Activated T-cell treated with anti-CD3 and anti-CD28 coated beads, Interleukin-2, amount 50 U/mL, for 24 hours (primary cell): ENCODE measurements at places on chromosomes 7 and 10.

DNA sequence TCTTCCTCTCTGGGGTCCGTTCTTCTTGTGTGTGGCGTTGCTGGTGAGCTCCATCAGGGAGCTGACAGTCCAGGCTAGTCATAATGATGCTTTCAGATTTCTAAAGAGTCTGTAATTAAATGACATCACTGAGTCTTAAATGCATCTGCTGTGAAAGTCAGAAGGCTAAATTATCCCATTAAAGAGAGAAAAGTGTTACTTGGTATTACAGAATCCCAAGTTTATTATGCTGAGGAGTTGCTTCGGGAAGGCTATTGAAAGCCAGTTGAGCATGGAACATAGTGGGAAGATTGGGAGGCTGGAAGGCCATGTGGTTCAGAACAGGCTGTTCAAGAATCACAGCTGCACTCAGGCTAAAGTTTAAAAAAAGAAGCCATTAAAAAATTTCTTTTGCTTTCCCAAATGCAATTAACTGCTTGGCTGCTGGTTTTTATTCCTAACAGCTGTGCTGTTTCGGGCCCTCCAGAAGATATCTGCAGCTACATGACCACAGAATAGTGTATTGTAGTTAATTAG is 342.6 kb upstream of the LRGUK start:
- no peak for DNase-seq

- no peak for DNase-seq
Observed at GRCh38 chr7:32586291-32587221, 91.3 kb downstream of the AVL9 start.

DNA sequence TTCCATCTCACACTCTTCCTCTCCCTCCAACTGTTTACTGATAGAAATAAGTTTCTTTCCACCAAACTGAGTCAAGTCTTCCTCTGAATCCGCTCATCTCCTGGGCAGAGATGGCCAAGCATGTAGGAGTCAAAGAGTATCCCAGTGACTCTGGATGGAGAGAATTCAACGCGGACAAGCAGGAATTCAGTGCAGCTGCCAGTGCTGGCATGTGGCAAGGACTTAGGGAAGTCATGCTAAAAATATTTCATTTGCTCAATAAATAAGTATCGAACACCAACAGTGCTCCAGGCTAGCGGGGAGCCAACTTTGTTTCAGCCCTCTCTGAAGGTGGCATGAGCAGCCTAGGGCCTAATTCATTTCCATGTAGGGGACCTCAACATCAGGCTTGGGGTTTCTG is 351.6 kb upstream of the ZMIZ1 start:
- DNase-seq, result no peak

- DNase-seq, result no peak
Observed at GRCh38 chr7:133391206-133391605, 138.3 kb downstream of the EXOC4 start.

DNA sequence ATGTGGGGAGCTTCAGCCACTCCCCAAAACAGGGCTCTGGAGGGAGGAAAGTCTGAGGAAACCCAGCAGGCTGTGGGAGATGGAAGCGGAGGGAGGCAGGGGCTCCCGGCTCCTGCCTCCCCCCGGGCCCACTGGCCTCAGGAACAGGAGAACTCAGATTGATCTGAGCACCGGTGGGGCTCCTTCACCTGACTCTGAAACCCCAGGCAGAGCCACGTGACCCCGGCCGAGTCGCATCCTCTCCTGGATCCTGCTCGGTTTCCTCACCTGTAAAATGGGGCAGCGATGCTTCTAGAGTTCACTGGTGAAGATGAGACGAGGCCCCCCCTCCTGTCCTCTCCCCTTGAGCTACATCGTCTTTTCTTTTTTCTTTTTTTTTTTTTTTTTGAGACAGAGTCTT is 33.6 kb downstream of the TCERG1L start:
- no peak for DNase-seq

- no peak for DNase-seq
Observed at GRCh38 chr7:130384371-130384801, 4.1 kb downstream of the CPA1 start.

DNA sequence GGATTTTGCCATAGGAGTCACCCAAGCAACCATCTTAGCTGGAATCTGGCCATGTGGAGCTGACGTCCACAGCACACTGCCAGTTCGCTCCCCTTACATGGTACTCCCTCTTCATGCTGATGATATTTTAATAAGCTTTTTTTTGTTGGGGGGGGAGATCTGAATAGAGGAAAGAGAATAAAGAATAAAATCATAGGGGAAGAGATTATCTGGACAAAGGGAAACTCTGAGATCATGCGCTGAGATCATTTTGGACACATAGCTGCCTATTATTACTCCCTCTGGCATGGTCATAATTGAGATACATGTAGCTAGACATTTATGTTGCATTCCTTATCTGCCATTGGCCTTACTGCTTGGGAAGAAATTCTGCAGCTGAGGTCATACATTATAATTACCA is 282.7 kb downstream of the HTR7 start:
- no peak for DNase-seq
